ENCODE measurements at places on chromosomes 16 and 17. TPM values are rescaled to one million over a fixed set of nuclear protein-coding genes. Genes with fewer than 3 reads are reported as not detected.

- no peak for DNase-seq
Observed at GRCh38 chr16:83113317-83113716, 486.5 kb downstream of the CDH13 start.

- no peak for DNase-seq
Observed at GRCh38 chr16:75565640-75566039, 539 bp upstream of the GABARAPL2 start.

DNA sequence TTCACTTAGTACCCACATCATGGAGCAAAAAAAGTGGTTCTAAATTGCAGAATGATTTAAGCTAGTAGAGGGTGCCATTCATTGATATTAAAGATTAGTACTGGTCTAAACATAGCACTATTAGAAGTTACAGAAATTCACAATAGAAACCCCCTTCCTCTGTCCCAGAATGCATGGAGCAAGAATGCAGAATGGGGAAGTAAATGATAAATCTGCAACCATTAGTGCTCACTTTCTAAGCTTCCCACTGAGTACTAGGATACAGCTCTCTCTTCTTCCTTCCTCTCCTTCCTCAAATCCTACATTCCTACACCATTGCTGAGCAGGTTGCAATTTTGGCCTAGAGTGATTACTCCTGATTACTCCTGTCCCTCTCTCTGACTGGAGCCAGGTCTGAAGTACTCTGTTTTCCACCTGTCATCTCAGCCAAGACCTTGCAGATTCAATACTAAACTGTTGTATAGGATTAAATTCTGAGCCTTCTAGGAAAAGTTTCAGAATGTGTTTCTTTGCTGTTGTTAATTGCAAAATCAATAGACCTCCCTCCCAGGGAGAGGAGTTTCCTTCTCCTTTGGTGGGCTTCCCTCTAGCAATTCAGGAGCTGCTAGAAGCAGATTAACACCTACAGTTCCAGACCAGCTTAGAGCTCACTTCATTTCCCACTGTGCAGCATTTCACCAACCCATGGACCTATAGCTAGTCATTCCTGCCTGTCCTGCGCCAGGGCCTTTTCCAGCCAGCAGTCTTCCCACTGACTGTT is 165.5 kb upstream of the TBX2 start:
- DNase-seq, result no peak

GRCh38 chr17:78415821-78416711 is 37.6 kb downstream of the PGS1 start:
- no peak for DNase-seq

DNA sequence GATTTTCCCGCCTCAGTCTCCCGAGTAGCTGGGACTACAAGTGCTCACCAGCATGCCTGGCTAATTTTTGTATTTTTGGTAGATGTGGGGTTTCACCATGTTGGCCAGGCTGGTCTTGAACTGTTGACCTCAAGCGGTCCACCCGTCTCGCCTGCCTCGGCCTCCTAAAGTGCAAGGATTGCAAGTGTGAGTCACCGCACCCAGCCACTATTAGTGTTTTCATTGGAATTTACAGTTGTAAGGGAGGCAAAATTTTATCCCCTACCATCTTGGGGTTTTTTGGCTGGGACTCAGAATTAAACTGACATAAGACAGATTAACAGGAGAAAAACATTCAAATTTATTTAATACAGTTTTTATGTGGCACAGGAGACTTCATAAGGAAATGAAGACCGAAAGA is 12.3 kb upstream of the MYCBPAP start:
- no peak for DNase-seq

GRCh38 chr17:76969598-76970172 is 101.5 kb downstream of the MGAT5B start:
- DNase-seq, result no peak

DNA sequence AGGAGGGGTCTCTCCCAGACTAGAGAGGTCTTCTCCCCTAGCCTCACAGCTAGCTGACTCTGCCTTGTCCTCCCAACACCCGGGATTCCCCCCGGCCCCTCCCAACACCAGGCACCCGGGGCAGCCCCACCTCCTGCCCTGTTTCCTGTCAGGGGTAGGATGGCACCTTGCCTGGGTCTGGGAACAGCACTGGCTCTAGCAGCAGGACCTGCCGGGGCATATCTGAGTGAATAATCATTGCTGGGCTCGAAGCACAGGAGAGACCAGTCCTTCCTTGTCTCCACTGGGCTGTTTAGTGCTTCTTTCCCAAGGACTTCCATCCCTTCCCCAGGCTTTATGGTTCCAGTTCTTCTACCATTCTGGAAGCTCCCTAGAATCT is 25.7 kb downstream of the MINK1 start:
- DNase-seq, result no peak

GRCh38 chr17:52047086-52047485 is 111.4 kb downstream of the CA10 start:
- no peak for DNase-seq

DNA sequence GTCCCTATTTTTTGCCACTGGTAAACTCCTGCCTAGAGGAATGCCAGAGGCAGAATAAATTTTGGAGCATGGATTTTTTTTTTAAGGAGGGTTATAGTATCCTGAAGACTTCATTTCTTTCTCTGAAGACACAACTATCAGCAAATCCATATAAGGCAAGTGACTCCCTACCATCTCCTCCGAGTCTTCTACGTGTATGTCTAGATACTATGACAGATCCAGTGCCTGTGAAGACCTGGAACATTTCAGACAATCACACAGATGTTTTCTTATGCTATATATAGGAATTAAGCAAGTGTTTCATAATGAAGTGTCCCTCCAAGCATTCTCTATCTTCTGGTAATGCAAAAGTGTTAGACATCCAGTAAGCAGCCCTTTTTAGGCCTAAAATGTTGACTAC is 255.5 kb upstream of the TBX2 start:
- no peak for DNase-seq

- no peak for DNase-seq
Observed at GRCh38 chr17:42566215-42566882, 551 bp upstream of the MLX start.

DNA sequence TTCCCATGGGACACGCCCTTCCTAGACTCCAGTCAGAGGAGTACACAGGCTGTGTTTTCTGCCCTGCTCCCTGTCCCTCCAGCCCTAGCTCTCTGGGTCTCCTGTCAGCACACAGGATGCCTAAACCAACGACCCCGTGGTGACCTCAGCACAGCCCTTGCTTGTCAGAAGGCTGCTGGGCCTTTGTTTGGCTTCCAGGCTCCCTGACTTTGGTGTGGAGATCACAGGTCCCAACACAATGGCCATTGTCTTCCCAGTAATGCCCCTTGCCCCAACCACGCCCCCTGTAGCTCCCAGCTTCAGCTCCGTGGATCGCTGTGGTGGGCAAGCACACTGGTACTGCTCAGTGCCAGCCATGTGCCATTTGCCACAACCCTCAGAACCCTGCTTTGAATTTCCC is 15.0 kb downstream of the HNF1B start:
- DNase-seq, result no peak

DNA sequence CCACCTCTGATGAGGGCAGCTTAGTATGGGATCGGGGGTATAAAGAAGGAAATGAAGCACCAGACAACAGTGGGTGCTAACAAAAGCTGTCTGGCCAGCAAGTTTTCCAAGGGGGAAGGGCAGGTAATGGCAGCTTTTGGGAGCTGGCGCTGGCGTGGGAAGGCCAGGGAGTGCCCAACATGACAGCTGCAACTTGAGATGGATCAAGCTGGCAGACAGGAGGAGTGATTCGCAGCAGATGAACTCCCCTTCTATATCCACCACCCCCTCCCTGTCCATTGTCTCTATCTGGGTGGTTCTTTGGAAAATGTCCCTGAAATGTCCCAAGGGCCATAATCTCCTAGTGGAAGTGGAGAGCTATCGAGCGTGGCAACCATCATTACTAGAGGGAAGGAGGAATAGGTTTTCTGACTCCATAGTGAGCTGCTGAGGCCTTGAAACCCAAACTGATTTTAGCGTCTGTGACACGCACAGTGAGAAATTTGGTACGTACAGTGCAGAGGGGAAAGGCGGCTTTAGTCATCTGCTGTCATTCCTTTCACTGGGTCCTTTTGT is 4.8 kb upstream of the INPP5K start:
- no peak for DNase-seq

GRCh38 chr17:9209781-9210370 is 188.6 kb downstream of the NTN1 start:
- no peak for DNase-seq

DNA sequence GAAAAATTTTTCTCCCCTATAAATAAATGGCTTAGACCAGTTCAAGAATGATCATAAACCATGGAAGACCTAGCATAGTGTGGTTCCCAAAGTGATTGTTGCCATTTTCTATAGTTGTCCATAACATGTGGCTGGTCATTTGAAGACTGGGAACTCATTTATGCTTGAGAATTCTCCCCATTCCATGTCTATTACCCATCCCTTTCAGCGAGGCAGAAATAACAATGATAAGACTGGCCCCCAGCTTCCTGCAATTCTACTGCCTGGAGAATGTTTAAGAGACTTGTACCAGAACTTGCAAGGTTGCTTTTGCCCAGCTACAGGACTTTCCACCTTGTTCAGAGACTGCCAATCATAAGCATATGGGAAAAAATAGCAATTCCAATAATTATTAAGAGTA is 146.5 kb upstream of the CDH11 start:
- DNase-seq, result no peak

DNA sequence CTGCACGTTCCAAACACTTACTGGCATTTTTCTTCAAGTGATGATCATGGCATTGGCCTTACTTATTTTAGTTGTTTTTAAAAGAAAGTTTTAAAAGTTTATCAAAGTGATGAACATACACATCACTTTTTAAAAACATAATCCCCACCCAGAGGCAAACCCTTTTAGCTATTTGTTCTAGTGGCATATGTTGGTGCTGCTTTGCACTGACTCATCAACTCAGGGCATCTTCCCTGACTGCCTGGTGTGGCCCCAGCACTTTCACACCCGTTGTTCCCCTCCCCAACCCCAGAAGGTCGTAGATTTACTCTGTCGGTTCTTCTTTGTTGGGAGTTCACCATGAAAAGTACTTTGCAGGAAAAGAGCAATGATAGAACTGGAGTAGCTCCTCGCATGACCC is 161.3 kb downstream of the RPTOR start:
- DNase-seq, result no peak

GRCh38 chr16:81880816-81881215 is 101.7 kb downstream of the PLCG2 start:
- no peak for DNase-seq

- DNase-seq, result no peak
Observed at GRCh38 chr17:79156463-79157095, 82.0 kb downstream of the ENGASE start.

DNA sequence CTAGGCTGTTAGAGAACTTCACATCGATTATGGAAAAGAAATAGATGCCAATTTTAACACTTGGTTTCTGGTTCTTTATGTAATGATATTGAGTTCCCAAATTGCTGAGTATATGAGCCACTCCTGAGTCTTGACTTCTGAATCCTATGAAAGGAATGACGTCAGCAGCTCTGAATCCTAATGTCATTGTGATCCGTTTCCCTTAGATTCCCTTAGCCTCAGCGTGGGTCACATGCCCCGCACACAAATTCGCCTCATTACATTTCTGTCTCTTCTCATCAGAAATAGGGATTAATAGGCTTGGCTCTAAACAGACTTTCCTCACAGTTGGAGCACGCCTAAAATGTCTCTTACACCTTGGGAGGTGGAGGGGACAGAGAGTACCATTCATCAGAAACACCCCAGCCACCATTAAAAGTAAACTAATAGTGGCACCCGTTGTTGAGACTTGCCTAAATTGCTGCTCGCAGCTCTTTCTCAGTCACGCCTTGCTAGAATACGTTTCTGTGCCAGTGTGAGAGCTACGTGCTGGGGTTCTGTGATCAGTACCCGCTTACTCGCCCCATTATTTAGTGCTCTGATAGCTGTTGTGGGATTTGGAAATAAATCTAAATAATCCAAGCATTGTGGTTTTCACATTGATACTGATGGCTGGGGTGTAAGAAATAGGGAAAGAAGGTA is 7.1 kb downstream of the MRM3 start:
- DNase-seq, result no peak

- no peak for DNase-seq
Observed at GRCh38 chr17:47203984-47204721, 5.0 kb upstream of the MYL4 start.

DNA sequence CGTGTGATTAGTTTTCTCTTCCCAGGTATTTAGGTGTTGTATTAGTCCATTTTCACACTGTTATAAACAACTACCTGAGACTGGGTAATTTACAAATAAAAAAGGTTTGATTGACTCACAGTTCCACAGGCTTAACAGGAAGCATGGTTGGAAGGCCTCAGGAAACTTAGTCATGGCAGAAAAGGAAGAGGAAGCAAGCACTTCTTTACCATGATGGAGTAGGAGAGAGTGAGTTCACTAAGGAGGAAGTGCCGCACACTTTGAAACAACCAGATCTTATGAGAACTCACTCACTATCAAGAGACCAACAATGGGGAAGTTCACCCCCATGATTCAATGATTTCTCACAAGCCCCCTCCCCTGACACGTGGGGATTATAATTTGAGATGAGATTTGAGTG is 1343.7 kb upstream of the GOT2 start:
- DNase-seq, result no peak

- DNase-seq, result no peak
Observed at GRCh38 chr17:47732399-47733046, 513 bp upstream of the TBX21 start.

DNA sequence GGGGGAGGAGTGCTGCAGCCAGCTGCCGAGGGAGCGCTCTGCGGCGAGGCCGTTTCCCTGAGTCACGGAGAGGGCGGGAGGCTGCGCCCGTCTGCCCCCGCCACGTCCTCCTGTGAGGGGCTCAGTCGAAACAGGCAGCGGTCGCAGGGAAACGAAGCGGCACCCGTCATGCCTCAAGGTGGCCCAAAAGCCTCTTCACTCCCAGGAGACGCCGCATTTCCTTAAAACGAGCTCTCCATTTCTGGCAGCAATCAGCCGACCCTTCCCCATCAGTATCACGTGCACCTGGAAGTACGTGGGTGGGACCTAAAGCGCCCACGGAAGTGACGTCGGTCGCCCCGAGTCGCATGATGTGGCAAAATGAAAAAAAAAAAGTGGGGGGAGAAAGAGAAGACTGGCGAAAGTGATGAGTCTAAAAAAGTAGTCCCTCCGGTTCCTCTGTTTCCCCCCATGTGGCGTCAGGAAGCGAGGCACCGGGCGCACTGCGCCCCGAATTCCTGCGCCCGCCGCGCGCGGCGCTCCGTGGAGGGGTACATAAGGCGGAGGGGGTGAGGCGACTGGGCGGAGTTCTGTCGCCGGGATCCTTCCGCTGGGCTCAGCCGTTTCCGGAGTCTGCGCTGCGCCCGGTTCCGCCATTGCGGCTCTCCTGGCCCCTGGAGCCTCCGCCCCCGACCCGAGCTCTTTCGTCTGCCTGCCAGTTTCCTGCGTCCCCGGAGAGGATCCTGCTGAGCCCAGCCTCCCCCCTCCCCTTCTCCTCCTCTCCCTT is at the start of gene CLTC:
TSS of gene CLTC (plus strand) at position 598 of the 766 bp plus-strand sequence. CDS start 237 bp downstream, outside the sequence.
- DNase-seq, result peak; percentile 94

The CA7 gene
- 0.25 TPM for polyA plus RNA-seq

The CCL7 gene
- not detected for polyA plus RNA-seq

The MYO15A gene
- polyA plus RNA-seq, result 2.3 TPM

The SEPTIN12 gene
- polyA plus RNA-seq, result not detected

The SEZ6L2 gene
- 9.0 TPM for polyA plus RNA-seq

The NT5C gene
- polyA plus RNA-seq, result 51.4 TPM

The TAT gene
- 0.07 TPM for polyA plus RNA-seq

The SULT1A1 gene
- 20.6 TPM for polyA plus RNA-seq

The TLCD3B gene
- polyA plus RNA-seq, result 0.93 TPM

The TSEN54 gene
- 43.2 TPM for polyA plus RNA-seq
